ENCODE measurements at places on chromosomes 1 and 21.

- DNase-seq = no peak
Measured at GRCh38 chr1:229019663-229020271, 251.1 kb upstream of the RAB4A start.

GRCh38 chr1:85374160-85374559, 90.8 kb downstream of the DDAH1 start:
- no peak for DNase-seq

GRCh38 chr1:109089242-109090015, 1.1 kb upstream of the TMEM167B start:
- DNase-seq = no peak

DNA sequence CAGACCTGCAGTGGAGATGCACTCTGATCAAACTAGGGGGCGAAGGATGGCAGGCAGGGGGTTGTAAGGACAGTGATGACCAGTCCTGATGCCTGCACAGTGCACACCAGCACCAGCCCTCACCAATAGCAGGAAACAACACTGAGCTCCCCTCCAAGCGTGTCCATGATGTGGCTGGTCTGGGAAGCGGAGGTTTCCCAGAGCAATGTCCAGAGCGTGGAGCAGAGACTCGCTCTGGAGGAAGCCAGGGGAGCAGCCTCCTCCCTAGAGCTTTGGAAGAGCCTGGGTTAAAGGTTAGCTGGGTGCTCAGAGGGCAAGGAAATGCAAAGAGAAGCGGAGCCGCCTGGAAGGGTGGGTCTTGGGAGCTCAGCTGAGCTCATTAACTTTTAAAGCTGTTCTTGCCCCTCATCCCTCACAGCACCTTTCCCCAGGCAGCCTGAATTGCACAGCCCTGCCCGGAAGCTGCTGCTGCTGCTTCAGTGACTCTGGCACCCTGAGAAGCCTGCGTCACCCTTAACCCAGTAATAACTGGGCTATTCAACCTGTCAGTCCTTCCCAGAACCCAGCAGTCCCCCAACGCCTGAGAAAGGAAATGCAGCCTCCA, 162.2 kb upstream of the RAB4A start:
- DNase-seq = no peak

DNA sequence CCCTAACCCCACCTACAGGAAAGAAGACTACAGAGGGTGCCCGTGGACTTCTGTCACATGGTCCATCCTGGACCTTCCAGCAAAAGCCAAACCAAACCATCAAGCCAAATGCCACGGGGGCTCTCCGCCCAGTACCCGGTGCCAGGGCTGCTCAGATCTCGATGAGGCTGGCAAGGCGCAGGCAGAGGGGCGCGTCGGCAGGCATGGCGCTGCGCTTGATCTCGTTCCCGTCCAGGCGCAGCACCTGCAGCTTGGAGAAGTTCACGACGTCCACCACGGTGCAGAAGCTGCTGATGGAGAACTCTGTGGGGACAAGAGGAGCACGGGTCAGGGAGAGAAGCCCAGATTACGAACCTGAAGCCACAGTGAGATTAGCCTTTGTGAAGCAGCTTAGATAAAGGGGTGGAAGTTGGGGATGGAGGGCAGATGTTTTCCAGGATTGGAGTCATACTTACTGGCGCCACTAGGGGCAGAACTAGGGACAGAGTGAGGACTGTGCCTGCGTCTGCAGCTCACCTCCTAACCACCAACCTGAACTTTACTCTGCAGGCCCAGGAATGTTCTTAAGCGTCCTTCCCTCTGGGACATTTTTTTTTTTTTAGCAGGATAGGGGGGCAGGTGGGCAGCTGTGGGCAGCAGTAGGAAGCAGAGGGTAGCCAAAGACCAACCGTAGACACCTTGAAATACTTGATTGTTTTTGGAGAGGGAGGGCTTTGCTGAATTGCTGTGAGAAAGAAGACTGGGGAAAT, 8.6 kb downstream of the FMOD start:
- DNase-seq = peak; percentile 28

DNA sequence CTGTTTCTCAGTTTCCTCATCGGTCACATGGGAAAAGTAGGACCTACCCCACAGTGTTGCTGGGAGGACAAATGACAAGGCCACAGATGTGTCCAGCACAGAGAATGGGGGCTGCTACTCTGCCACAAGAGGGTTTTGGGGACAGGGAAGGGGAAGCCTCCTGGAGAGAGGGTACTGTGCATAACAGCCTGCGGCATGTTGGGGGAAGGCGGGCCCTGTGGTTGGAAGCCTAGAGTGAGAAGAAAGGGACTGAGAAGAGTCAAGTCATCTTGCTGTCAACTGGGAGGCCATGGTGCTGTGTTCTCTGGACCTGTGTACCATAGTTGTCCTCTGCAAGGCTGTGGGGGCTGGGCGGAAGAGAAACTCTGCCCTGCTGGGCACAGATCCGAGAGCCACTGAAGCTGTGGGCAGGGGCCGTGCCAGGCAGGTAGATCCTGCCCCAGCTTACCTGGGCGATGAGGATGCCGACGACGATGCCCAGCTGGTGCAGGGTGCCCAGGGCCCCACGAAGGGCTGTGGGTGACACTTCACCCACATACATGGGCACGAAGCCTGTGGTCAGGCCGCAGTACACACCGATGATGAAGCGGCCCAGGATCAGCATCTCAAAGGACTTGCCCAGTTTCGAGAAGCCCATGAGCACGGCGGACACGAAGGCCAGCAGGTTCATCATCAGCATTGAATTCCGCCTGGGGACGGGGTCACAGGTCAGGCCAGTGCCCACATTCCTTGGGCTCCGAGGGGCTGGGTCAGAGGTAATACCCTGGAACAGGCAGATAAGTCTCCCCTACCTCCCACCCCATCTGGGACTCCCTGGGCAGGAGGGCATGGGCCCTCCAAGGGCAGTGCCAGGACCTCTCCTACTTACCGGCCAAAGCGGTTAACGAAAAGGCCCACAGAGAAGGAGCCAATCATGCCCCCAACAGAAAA, 28.2 kb downstream of the SLC2A1 start:
- no peak for DNase-seq

- DNase-seq = no peak
Measured at GRCh38 chr1:55190109-55190508, 25.1 kb downstream of the USP24 start.

All from effector CD8-positive, alpha-beta T cell (primary cell).